ENCODE measurements at places on chromosomes 2 and 18.

- no peak for DNase-seq
These were observed 29.4 kb downstream of the FBXO11 start for GRCh38 chr2:47876912-47877311.

GRCh38 chr2:47569658-47570475 lies 166.9 kb downstream of the MSH2 start:
- no peak for DNase-seq

GRCh38 chr18:13280070-13280795 lies 61.7 kb downstream of the LDLRAD4 start:
- peak; percentile 52 for DNase-seq

DNA sequence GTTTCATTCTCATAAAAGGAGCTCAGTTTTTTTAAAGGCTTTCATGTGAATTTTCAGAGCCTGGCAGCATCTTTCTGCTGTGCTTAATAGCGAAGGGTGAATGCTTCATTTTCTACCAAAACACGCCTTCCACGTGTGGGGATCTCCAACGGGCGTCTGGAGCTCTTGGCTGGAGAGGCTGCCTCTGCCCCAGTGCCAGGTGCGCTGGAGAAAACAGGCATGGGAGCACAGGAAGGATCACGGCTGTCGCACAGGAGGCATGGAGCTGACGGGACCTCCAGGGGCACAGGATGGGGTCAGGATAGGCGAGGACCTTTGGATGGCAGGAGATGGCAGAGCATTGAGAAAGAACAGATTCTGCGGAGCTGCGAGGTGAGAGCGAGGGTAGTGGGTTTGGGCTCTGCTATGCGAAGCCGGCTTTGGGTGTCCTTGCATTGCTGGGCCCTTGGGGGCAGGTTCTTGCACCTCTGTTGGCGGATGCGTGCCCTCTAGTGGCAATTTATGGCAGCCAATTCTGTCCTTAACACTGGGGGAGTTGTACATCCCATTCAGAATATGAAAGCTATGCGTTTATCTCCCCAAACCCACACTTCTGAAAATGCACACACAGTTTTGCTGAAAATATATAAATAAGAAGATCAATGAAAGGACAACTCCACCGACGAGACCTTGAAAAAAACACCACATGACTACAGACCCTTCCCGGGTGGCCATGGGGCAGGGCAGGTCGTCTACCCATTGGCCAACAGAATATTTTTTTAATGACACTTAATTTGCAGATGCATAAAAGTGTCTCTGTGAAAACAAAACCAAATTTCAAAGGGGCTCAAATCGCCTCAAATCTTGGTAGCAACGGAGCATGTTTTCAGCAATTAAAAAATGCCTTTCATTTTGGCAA lies 90.4 kb upstream of the SLC35G4 start:
- DNase-seq = no peak

- DNase-seq = no peak
These were observed 710.6 kb upstream of the ZEB2 start for GRCh38 chr2:145230546-145230945.

- peak; percentile 67 for DNase-seq
These were observed 1.9 kb downstream of the PER2 start for GRCh38 chr2:238286551-238286950.

Data from lower leg skin (tissue), 4 donors.